GDM1 (cell line): ENCODE measurements at places on chromosomes 2 and 18.

DNA sequence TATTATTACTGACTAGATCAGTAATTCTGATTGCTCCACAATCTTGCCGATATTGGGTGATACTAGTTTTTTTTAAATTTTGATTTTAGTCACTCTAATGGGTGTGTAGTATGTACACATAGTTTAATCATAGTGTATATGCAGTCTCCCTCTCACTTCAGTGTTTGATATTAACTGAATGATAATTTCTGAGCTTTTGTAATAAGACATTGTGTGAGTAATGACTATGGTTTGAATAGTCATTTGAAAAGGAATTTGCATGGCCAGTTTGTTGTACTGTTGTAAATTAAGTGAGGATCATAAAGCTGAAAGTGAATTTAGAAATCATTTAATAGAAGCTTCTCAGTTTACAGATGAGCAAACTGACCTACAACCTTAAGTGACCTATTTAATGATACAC, 33.4 kb downstream of the USP14 start:
- no peak for DNase-seq

DNA sequence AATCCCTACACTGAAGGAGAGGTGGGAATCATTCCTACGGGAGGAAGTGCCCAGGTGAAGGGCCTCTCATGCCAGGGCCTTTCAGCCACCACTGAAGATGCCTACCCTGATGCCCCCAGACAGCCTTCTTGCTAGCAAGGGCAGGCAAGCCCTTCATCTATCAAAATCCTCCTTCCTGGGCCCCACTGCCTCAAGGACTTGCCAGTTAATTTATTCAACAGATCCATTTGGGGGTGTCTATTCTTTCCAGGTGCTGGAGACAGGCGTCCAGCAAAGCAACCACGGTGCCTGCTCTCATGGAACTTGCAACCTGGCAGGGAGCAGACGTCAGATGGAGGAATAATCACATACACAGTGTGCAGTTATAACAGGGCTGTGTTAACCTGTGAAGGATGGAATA, 95.5 kb downstream of the GYPC start:
- no peak for DNase-seq

GRCh38 chr2:198282061-198282460, 477.7 kb downstream of the PLCL1 start:
- DNase-seq, result no peak

- no peak for DNase-seq
These were observed 265.2 kb downstream of the CCDC85A start for GRCh38 chr2:56449002-56449431.

DNA sequence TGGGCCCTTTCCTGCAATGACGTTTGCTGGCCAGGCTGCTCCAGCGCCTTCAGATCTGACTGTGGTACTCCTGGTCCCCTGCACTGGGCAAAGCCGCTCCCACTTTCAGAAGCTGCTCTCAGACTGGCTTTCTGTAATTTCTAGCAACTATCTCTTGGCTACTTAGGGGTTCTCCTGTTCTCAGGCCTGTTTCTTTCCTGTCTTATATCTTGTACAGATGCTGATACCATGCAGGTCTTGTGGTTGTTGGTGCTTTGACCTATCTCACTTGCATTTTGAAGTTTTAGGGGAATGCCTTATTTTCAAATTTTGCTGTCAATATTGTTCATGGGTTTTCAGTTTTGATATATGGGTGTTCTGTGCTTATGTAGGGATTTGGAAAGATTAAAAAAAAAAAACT, 145.8 kb downstream of the CLIP4 start:
- no peak for DNase-seq

DNA sequence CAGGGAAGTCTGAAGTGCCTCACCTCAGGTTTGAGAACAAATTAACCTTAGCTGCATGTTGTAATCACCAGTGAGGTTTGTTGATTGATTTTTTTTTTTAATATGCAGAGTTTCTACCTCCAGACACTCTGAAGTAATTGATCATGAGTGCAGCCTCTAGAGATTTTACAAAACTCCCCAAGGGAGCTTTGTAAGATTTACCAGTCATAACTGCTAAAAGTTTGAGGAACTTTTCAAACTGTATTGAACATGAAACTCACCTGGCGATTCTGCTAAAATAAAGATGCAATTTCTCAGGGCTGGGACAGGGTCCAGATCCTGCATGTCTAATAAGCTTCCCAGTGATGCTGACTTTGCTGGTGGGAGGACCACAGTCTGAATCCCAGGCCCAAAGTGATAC, 339.6 kb upstream of the DCC start:
- DNase-seq, result no peak

GRCh38 chr2:14535156-14535555, 97.4 kb upstream of the LRATD1 start:
- no peak for DNase-seq
